ENCODE measurements at places on chromosomes 3 and 15.

DNA sequence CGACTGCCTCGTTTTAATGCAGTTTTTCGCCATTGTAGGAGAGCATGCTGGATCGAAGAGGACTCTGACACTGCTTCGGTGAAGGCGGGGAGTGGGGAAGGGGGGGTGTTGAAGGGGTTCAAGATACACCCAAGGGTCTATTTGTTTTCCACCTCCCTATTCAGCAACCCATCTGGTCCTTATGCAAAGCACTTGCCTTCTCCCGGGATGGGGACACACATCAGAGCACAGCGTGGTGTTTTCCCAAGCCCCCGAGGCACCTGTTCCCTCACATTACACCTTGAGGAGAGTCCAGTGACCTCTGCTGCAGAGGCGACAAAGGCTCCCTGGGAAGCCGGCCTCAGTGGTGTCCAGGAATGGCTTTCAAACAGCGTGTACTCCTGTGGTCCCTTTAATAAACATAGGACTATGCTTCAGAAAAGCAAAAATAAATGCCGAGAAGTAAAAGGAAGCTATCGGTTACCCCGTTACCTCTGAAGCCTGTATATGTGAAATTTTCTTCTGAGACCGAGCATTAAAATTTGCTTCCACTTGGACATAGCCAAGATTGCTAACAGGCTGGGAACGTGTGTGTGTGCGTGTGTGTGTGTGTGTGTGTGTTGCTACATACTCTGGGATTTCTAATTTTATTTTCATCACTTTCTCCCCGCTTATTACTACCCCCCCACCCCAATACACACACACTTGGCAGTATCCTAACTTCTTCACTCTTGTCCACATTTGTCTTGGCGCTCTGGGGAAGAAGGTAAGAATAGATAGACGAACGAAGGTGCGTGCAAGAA is 53.2 kb downstream of the CCDC54 start:
- no peak for DNase-seq

GRCh38 chr3:39346785-39347585 is 17.5 kb downstream of the CCR8 start:
- no peak for DNase-seq

DNA sequence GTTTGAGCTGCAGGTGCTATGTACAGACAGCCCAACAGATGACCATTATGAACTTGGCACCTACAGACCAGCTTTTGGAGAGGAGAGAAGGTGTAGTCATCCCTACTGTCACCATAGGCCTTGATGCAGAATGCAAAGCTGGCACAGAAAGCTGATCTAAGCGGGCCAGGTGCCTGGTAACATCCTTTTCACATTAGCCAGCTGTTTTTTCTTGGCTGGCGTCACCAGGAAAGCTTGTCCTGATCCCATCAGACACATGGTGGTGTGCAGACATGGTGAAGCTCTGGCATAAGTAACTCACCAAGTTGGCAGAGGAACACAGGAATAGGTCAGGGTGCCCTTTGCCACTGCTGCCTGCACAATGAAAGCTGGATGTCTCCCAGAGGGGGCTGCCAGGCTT is 97.2 kb upstream of the MB21D2 start:
- no peak for DNase-seq

GRCh38 chr3:45042162-45042561 is 16.1 kb downstream of the CLEC3B start:
- DNase-seq, result no peak

DNA sequence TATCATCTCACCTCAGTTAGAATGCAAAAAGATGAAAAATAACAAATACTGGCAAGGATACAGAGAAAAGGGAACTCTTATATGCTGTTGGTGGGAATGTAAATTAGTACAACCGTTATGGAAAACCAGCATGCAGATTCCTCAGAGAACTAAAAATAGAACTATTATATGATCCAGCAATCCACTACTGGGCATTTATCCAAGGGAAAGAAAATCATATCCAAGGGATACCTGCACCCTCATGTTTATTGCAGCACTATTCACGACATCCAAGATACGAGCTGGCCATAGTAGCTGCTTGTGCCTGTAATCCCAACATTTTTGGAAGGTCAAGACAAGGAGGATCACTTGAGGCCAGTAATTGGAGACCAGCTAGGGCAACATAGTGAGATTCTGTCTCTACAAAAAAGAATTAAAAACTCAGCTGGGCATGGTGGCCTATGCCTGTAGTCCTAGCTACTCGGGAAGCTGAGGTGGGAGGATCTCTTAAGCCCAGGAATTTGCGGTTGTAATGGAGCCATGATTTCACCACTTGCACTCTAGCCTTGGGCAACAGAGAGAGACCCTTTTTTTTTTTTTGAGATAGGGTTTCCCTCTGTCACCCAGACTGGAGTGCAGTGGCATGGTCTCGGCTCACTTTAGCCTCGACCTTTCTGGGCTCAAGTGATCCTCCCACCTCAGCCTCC is 26.6 kb downstream of the USP50 start:
- no peak for DNase-seq

DNA sequence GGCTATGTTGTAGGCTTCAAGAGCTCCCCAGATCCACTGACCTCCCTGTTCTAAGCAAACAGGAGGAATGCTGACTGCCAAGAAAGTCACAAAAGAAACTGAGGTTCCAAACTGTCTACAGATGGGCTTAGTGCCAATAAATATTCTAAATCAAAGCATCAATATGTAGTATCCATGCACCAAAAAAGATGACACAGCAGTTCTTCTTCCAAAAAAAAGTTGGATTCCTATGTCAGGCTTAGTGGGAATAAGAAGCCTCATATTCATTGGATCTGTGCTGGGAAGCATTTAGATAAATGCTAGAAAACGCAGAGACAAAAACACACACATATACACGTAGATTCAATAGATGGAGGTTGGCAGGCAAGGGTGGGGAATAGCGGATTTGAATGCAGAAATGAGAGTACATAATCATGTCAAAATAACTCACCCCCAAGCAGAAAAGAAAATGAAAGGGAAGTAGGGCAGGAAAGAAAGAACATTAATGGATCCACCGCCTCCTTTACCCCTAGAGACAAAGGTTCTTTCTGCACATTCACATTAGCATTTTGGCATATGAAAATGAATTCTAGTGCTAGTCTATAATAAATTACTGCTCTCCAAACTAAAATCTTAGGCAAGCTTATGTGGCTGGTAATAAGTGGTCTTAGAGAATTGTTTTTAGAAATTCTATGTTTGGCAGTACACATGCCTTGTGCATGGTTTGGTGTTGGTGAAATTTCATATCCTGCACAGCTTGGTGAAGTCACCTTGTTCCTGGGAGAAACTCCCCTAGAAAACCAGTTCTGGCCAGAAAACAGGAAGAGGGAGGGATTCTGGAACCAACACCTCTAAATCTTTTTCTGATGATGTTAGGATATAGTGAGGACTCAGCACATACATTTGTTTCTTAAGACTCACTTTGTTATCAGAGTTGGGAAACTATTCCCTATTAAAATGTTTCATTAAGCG is 283.4 kb downstream of the LSAMP start:
- no peak for DNase-seq

- DNase-seq, result no peak
Measured at GRCh38 chr15:85717212-85717611, 77.5 kb downstream of the KLHL25 start.

- no peak for DNase-seq
Measured at GRCh38 chr15:66131200-66131599, 122.3 kb downstream of the MEGF11 start.

GRCh38 chr3:18780959-18781358 is 355.8 kb upstream of the SATB1 start:
- no peak for DNase-seq

GRCh38 chr15:52008359-52008697 is 10.7 kb upstream of the MAPK6 start:
- DNase-seq, result no peak

GRCh38 chr15:57537072-57537471 is 54.6 kb upstream of the MYZAP start:
- DNase-seq, result no peak

- no peak for DNase-seq
Measured at GRCh38 chr3:81105789-81106488, 655.5 kb downstream of the GBE1 start.

DNA sequence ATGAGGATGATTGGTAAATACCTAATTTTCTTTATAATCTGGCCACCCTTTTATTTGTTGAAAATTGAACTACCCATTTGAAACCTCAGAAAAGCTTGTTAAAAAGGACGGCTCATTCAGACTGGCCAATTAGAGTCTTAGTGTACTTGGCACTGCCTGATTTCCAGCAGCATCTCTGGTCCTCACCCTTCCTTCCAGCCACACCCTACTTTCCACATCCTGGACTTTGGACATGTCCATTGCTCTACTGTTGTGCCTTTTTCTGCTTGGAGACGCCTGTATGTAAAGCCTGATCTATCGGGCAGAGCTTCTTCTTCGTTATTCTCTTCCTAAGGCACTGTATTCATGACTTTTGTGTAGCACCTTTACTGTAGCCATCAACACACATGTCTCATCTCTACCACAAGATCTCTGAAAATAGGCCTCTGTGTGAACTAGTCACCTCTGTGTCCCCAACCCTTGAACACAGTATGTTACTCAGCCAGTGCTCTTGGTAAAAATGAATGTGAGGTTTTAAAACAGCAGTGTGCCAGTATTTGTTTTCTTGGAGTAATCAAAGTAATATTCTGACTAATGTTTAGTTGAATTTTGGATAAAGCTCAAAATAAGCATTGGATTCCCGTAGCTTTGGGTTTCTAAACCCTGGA is 6.8 kb downstream of the RBM5 start:
- DNase-seq, result no peak

DNA sequence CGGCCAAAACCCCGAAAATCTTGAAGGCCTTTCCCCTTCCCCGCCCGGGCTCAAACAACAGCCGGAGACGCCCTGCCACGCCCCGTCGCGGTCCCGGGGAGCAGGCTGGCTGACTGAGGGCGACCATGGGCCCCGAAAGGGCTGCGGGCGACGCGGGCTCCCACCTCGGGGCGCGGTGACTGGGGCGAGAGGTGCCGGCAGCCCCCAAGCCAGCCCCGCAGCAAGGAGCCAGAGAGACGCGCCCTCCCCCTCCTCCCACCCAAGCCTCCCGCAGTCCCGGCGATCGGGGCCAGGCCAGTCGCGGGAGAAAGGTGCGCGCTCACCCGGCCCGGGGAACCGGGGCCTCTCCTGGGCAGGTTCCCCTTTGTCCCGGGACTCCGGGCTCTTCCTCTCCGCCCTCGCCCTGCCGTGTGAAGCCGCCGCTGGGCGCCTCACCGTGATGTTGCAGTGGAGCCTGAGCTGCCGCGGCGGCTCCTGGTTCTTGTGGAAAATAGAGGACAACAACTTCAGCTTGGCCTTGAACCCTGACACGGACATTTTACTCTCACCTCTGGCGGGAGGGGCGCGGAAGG is 30.6 kb upstream of the ZSCAN2 start:
- peak; percentile 15 for DNase-seq

DNA sequence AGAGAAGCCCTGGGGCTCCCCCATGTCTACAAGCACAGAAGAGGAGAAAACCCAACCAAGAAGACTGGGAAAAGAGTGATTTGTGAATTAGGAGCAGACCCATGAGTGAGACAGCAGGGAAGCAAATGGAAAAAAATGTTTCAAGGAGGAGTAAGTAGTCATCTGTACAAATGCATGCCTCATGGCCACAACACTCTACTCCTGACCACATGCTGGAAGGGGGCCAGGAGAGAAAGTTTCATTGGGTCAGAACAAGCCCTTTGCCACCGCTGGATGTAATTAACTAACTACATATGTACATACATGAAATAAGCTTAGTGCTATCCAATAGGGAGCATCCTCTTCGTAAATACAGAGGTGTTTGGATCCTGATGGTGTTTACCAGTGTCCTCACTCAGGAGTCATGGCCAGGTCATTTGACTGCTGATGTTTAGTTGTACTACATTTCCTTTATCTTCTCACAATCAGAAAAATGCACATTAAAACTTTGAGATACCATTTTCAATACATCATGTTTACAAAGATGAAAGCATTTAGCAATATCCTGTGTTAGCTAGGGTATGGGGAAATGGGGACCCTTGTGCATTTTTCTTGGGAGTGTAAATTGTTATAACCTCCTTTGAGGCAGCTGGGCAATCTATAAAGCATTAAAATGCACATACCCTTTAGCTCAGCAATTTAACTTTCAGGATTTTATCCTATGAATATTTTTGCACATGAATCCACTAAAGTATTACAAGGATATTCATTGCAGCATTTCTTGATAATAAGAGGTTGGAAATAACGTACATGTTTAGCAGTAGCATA is 27.1 kb downstream of the CLRN1 start:
- DNase-seq, result no peak

DNA sequence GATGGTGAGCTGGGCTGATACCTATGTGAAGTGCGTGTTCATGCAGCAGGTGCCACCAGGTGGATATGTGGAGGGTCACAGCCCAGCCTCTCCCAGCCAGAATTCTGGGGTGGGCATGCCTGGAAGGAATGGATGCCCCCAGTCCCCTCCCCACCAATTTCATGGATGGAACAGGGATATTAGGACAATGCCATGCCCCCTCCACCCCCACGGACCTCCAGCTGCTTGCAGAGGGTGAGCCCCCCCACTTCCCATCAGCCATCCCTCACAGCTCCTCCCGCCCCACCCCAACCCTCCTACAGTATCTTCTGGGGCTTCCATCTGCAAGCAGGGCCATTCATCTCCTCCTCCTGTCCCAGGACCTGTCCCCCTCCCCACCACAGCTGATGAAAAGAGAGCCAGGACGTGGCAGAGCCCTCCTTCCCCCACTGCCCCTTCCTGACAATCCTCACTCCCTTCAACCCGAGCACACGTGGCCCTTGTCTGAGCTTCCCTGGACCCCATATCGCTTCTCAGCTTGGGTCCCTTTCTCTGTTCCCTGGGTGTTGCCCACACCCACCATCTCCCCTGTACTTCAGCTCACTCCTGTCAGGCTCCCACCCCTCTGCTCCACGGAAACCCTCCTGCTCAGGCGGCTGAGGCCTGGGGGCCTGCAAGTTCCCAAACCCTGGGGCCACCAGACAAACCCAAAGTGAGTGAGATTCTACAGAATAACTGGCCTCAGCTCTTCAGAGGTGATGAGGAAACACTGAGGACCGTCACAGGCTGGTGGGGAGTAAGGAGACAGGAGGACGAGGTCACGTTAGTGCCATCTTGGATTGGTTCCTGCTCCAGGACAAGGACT is 2.8 kb upstream of the SEMA3G start:
- DNase-seq, result no peak

GRCh38 chr3:12825156-12825555 is 16.2 kb downstream of the RPL32 start:
- DNase-seq, result no peak

Measured in GM19239 (cell line).